ENCODE measurements at places on chromosomes 5 and 9.

DNA sequence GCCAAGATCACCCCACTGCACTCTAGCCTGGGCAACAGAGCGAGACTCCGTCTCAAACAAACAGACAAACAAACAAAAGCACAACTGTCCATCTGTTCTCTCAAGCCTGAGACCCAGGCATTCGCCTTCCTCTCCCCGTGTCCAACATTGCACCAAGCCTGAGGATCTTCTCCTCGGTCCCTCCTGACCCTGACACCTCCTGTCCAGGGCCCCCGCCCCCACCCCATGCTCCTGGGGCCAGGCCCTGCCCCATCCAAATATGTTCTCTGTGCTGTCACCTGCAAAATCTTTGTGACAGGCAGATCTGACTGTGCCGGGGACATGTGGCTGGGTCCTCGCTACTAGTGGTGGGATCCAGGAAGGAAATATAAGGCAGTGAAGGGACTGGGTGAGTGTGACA lies 33.4 kb upstream of the UNC5A start:
- no peak for DNase-seq

- DNase-seq: no peak
Measured at GRCh38 chr5:14726066-14726838, 61.7 kb downstream of the OTULIN start.

GRCh38 chr9:107079589-107079988 lies 203.5 kb upstream of the RAD23B start:
- DNase-seq: no peak

DNA sequence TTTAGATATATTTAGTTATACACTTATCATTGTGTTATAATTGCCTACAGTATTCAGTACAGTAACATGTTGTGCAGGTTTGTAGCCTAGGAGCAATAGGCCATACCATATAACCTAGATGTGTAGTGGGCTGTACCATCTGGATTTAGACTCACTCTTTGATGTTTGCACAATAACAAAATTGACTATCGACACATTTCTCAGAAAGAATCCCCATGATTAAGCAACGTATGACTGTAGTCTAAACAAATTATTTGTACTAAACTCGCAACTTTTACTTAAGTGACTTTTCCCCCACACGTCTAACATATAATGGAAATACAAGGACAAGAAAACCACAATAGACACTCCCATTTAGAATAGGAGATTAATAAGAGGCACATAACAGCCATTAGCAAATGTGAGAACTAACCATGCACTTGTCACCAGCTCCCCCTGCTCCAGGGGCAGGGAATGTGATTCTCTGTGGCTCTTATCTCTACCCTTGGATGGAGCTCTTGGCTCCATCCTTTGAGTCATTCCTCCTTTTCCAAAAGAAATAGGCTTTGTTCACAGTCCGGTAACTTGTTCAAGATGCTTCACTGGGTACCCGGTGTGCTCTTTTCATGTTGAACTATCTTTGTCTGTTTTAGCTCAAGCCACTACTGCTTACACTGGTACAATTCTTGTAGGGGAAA lies 8.7 kb upstream of the B4GALT1 start:
- no peak for DNase-seq

GRCh38 chr9:74940600-74940999 lies 12.1 kb downstream of the C9orf40 start:
- DNase-seq: no peak
